H54 (cell line): ENCODE measurements at places on chromosomes 1 and 21.

- DNase-seq, result no peak
Observed at GRCh38 chr1:224432672-224433040, 1.9 kb downstream of the WDR26 start.

DNA sequence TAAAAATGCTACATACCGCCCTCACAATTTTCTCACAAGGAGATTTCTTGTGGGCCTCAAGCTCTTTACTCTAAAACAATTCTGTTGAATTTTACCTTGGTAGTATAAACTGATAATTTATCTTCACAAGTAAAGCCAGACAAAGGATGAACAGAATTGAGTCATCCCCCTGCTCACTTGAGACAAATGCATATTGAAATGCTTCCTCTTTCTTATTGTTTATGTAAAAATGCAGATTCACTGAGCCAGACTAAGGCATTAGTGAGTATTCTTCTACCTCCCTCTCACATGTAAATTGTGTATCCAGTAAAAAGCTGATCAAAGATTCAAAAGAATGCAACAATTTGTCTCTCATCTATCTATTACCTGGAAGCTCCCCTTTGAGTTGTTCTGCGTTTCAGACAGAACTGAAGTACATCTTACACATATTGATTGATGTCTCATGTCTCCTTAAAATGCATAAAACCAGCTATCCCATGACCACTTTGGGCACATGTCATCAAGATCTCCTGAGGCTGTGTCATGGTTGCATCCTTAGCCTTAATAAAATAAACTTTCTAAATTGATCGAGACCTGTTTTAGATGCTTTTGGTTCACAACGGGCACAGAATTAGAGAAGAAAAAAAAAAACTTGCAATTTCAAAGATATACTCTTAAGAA, 743.1 kb upstream of the B3GALT2 start:
- no peak for DNase-seq

DNA sequence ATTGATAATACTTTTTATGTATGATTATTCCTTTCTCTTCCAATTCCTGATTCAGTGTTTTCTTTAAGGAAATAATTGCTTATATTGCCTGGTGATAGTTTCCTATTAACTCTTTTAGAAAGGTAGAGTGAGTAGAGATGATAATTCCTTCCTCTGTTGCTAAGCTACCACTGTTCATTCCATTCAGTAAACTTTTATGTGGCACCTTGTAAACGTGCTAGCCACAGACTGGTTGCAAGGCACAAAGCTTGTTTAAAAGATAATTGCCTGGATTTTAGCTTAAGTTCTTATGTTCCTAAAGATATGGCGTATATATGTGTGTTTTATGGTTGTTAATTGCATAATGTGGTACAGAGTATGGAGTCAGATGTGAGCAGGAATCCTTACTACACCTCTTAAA, 3.2 kb downstream of the ZFYVE9 start:
- DNase-seq, result no peak

DNA sequence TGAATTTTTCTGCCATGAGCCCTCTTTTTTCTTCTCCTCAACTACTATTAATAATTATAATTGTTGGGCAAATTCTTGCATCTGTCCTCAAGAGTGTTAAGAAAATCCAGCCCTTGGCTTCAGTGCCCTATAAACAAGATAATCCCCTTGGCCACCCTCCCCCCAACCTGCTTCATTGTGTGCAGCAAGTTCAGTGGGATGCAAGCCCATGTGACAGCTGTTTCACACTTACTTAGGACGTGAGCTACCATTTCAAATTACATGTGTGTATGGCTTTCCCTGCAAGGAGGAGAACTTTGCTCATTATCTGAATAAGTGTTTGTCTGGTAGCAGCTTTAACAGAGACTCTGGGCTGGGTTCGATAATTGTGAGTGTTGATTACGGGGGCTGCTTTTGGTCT, 276.2 kb downstream of the CACNA1E start:
- no peak for DNase-seq
